Kidney (tissue), 22 donors: ENCODE measurements at places on chromosomes 3 and 15. TPM values are rescaled to one million over a fixed set of nuclear protein-coding genes. Genes with fewer than 3 reads are reported as not detected.

The EFCAB12 gene
- 1.2 TPM for polyA plus RNA-seq

The GP5 gene
- polyA plus RNA-seq: not detected

The MEX3B gene
- 0.28 TPM for polyA plus RNA-seq

The ZPLD1 gene
- polyA plus RNA-seq: not detected

The GNAT1 gene
- not detected for polyA plus RNA-seq

The DNAH12 gene
- not detected for polyA plus RNA-seq

The PCOLCE2 gene
- 59.0 TPM for polyA plus RNA-seq

The UMPS gene
- 25.7 TPM for polyA plus RNA-seq

The TP63 gene
- polyA plus RNA-seq: 0.13 TPM
